Smooth muscle cell of the brain vasculature (primary cell): ENCODE measurements at places on chromosomes 12 and 14.

GRCh38 chr14:31968956-31969698, 108.0 kb upstream of the ARHGAP5 start:
- DNase-seq = no peak

GRCh38 chr12:130876758-130877157, 4.9 kb downstream of the RAN start:
- DNase-seq = no peak

DNA sequence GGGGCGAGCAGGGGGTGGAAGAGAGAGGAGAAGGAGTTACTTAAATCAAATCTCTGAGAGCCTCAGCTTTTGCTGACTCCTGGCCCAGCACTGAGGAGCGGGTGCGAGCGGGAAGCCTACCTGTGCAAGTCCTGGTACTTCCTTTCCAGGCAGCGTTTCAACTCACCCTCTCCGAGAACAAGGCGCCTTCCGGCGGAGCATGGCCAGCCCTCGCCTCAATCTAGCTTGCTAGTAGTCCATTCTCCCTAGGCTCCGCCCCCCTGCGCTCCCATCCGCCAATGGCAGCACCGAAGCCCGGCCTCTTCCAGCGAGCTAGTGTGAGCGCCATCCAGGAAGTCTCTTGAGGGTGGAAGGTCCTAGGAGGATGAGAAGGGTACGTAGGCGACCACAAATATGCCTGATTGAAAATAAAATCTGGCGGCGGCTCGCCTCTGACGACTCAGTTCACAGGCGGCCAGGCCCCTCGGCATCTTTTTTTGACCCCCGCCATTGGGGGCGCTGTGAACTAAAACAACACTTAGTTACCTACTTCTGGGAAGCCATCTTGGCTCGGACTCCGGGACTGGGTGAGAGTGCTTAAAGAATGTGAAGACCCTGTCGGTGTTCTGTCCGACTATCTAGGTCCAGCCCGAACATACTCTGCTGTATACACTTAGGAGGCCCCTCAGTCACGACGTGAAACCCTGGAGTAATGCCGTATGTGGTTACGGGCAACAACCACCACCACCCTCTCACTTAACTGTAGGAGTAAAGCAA, at the start of gene CHD8:
CHD8 (minus strand) TSS at position 212 of the 756 bp plus-strand sequence. CDS start 24,480 bp downstream, outside the sequence.
- DNase-seq = peak; percentile 99

DNA sequence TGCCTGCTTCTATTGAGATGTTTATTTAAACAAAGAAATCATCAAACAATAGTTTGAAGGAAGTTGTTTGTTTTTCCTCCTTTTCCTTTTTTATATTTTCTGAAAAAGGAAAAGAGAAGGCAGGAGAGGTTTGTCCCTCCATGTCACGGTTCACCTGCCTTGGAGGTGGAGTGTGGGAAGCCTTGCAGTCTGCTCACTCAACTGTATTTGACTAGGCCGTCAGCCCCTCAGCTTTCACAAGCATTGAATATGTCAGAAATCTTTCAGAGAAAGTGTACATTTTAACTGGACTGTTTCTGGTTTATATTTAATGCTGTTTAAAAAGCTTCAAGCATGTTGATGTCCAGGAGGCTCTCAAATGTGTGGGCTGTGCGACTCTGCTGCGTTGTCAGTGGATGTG, 370.4 kb downstream of the NPAS3 start:
- no peak for DNase-seq

DNA sequence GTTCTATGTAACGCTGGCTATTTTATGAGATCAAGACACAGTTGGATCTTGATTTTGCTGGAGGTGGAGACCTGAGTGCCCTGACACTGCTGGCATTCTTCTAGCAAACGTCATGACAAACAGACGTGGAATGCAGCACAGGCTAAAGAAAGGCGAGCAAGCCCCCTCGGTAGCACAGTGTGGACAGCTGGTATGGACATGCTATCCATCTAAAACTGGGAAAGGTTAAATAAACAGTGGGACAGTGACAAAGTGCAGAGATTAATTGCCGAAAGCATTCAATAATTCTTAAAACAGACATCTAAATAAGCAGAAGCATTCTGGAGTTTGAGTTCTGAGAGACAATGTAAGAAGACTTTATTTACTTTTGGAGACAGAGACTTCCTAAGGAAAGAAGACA, 237.2 kb downstream of the FBXL14 start:
- no peak for DNase-seq

DNA sequence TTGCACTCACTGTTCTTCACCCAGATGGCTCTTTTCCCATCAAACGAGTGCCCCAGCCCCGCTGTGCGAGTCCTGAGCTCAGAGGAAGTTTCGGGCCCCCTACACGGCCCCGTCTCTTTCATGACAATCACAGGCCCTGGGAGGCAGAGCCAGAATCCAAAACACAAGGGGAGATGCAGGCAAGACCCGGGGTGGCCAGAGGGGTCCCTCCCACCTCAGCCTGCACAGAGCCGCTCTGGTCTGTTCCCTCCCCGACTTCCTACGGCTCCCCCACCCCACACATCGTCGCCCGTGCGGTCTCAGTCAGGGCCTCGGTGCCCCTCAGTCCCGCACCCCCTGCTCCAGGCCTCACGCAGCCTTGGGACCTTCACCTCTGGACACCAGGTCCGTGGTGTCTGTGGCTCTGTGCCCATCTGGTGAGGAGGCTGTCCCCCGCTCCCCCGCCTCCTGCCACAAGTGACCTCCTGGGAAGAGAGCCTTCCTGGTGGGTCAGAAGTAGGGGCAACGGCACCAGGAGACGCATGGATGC, 8.9 kb downstream of the GPR132 start:
- DNase-seq = no peak

DNA sequence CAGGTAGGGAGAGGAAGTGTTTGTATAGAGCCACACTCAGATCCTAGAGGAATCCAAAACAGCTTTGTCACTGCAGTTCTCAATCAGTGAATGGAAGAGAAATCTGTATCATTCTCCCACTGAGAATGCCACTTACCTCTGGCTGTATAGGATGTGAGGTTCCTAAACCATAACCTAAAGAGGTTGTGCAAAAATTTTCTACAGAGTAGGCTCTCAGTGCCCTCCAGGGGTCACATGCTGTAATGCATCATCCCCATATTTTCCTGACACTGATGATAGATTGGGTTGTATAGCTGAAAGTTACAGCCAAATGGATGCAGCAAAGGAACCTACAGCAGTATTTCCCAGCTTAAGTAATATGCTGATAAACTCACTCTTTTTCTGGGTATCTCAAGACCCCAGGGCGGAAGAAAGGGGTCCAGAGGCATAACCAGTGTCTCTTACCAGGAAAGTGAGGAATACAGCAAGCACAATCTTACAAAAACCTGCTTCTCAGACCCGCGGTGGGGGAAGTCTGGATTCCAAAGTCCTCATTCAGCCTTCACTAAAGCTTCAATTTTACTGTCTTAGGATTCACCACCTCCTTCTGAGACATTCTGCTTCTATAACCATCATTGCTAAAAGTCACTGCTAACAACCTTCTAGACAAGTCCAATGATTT, 3.8 kb downstream of the BCDIN3D start:
- no peak for DNase-seq

DNA sequence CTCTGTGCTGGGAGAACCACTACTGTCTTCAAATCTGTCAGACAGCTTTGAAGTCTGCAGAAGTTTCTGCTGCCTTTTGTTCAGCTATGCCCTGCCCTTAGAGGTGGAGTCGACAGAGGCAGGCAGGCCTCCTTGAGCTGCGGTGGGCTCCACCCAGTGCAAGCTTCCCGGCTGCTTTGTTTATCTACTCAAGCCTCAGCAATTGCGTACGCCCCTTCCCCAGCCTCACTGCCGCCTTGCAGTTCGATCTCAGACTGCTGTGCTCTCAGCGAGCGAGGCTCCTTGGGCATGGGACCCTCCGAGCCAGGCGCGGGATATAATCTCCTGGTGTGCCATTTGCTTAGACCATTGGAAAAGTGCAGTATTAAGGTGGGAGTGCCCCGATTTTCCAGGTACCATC, 25.1 kb upstream of the KLRB1 start:
- DNase-seq = no peak

GRCh38 chr12:83996671-83997070, 915.9 kb downstream of the SLC6A15 start:
- DNase-seq = no peak

DNA sequence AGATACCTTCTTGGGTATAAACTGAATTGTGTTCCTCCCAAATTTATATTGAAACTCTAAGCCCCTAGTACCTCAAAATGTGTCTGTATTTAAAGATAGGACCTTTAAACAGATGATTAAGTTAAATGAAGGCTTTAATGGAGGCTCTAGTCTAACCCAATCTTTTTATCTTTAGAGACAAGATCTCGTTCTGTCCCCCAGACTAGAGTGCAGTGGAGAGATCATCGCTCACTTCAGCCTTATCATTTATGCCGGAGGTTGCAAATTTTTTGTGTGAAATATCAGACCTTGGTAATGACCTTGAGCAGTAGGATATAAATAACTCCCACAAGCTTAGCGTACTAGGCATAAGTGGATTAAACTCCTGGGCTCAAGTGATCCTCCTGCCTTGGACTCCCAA, 81.8 kb downstream of the C14orf132 start:
- DNase-seq = no peak

DNA sequence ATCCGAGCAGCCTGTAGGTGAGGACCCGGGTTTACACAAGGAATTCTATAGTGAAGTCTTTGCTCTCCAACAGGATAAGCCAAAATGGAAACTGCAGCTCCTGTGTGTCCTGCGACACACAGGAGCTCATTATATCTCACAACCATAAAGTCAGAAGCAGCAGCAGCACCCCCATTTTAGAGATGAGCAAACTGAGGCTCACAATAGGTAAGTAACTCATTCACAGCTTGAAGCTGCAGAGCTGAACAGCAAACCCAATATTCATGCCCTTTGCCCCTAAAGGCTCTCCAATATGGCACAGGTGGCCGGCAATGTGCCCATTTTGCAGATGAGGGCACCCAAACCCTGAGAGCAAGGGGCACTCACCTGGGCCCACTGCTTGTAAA, 4.6 kb downstream of the NCOR2 start:
- no peak for DNase-seq

GRCh38 chr14:54787261-54787660, 115.4 kb downstream of the GCH1 start:
- DNase-seq = no peak

DNA sequence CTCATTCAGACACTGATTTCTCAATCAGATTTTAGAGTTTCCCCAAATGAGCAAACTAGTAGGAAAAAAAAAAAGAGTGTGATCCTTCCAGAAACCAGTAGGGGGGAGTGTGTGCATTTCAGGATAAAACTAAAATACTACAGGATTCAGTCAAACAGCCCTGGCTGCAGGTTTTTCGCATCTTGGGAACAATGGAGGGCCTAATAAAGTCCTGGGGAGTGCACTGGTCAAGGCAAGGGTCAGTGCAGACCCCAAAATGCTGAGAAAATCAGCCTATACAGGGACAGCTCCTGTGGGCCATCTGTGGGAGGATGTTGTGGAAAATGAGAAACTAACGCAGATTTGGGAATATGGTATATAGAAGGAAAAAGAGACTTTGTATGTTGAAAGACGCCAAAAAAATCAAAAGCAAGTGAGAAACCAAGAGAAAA, 22.2 kb upstream of the ABCD4 start:
- DNase-seq = peak; percentile 9

DNA sequence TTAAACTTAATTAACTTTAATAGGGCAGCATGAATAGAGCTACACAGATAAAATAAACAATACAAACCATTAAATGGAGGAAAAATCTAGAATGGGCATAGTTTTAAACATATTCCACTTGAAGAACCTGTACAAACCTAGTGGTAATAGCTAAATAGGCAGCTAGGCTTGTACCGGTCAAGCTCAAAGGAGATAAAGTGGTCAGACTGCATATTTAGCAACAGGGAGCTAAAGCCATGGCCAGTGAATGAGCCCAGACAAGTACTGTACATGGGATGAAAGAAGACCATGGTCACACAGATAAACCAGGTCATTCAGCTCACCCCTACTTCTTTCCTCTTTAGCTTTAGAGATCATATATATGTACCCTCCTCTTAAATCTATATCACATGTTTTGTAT, 186.6 kb upstream of the KRR1 start:
- no peak for DNase-seq

GRCh38 chr14:103144085-103144484, 20.8 kb downstream of the TNFAIP2 start:
- no peak for DNase-seq

DNA sequence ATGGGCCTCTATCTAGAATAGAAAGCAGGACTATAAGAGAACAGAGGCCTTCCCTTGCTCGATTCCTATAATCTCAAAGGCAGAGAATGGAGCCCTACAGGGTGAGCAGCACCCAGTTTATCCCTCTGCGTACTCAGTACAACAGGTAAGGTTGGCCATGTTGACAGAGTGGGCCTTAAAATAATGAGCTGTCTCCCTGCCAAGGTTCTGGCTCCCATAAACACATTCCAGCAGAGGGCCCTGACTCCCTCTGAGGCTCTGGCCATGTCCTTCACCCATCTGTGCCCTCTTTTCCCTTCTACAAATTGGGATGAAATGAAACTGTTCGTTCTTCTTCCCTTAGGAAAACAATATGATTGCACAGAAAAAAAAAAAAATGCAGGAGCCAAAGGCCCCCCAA, 16.9 kb upstream of the PNMA1 start:
- DNase-seq = no peak

DNA sequence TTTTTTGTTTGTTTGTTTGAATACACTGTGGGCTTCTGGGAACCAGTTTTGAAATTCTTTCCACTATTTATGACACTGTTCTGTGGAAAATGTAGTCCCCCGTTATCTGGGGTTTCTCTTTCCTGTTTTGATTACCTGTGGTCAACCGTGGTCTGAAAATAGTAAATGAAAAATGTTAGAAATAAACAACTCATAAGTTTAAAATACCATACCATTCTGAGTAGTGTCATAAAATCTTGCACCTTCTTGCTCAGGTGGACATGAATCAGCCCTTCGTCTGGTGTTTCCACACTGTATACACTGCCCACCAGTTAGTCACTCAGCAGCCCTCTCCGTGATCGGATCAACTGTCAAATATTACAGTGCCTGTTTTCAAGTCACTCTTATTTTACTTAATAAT, 5.1 kb upstream of the PAPOLA start:
- DNase-seq = no peak

DNA sequence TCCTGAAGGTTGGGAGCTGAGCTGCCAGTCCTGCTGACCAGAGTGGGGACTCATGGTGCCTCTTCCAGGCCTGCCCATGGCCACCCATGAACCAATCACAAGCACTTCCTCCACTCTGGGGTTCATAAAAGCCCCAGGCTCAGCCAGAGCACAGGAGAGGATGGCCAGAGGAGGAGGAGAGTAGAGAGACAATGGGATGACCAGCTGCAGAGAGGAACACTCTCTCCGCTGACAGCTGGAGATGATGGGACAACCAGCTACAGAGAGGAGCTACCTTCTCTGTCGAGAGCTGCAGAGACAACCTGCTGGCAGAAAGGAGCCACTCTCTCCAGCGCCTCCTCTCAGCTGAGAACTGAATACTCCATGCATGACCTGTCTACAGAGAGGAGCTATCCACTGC, 886.1 kb downstream of the BCL11B start:
- no peak for DNase-seq

DNA sequence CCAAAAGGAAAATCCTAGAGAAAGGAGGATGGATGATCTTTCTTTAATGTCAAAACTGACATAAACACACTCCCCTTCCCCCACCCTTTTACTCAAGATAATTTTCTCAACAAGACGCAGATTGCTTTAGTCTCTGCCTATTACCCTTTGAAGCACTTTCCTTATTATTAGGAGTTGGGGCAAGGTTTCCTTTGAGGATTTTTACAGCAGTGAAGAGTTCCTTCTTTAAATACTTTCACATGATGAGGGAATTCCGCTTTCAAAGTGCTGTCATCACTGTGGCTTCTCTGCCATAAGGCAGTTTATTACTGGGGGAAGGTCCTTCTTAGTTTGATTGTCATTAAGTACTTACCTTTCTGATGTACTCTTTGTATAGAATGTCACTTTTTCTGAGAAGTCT, 172.1 kb downstream of the MSRB3 start:
- DNase-seq = no peak

- DNase-seq = no peak
Observed at GRCh38 chr12:46260913-46261476, 7.8 kb downstream of the SLC38A1 start.
